ENCODE measurements at places on chromosomes 12 and 14. TPM values are rescaled to one million over a fixed set of nuclear protein-coding genes. Genes with fewer than 3 reads are reported as not detected.

Gene TMX1
- 56.6 TPM for total RNA-seq

Gene C1S
- 2.1 TPM for total RNA-seq

Gene NT5DC3
- 15.7 TPM for total RNA-seq

Gene IAPP
- not detected for total RNA-seq

Gene NOPCHAP1
- 21.8 TPM for total RNA-seq

Gene IKBIP
- 11.1 TPM for total RNA-seq

All from PC-3 (cell line).